T-helper 1 cell (primary cell): ENCODE measurements at places on chromosomes 7 and 10.

GRCh38 chr7:156163747-156164146 lies 351.5 kb upstream of the SHH start:
- no peak for DNase-seq

DNA sequence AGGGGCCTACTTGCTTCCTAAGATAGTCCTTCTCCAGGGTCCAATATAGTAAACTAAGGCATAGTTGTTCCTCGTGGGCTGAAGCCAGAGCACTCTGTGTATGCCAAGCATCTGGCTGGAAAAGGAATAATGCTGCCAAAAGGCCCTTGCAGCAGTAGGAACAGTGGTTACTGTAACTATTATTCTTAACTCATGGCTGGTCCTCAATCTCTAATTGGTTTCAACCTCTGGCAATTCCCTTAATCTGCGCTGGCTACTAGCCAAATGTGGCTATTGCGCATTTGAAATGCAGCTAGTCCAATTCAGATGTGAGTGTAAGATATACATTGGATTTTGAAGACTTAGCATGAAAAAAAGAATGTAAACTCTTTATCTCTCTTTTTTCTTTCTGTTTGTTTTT lies 27.8 kb upstream of the LBX1 start:
- no peak for DNase-seq

DNA sequence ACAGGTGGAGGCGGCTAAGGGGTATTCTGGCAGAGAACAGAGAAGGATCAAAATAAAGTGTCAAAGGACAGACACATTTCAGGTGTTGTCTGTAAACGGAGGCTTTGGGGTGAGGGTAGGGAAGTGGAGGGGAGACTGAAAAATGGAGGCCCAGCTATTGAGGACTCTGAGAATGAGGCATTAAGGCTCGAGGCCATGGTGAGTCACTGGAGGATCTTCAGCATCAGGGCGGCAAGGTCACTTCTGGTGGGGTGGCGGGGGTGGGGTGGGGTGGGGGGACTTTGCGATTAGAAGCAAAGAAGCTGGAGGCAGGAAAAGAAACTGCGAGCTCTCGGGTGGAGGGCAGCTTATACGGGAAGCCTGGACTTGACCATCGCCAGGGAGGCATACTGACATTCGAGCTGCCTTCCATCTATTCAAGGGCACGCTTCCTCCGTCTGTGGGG lies 58.4 kb upstream of the PCGF5 start:
- peak; percentile 6 for DNase-seq

- no peak for DNase-seq
Observed at GRCh38 chr7:132103718-132104117, 472.6 kb downstream of the PLXNA4 start.

DNA sequence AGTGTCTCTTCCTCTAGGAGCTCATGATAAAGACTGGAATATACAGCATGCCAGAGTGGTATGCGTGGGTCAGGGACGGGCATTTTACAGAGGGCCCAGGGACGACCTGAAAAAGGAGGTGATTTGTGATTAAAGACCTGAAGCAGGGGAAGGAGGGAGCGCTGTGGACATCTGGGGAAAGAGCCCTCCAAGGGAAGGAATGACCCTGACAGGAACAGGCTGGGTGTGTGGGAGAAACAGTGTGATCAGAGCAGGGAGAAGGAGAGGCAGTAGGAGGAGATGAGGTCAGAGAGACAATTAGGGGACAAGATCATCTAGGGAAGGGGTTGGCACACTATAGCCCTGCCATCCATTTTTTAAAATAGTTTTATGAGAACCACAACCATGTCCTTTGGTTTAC lies 3.4 kb upstream of the RASSF4 start:
- DNase-seq = no peak
